ENCODE measurements at places on chromosomes 11 and 22. TPM values are rescaled to one million over a fixed set of nuclear protein-coding genes. Genes with fewer than 3 reads are reported as not detected.

DNA sequence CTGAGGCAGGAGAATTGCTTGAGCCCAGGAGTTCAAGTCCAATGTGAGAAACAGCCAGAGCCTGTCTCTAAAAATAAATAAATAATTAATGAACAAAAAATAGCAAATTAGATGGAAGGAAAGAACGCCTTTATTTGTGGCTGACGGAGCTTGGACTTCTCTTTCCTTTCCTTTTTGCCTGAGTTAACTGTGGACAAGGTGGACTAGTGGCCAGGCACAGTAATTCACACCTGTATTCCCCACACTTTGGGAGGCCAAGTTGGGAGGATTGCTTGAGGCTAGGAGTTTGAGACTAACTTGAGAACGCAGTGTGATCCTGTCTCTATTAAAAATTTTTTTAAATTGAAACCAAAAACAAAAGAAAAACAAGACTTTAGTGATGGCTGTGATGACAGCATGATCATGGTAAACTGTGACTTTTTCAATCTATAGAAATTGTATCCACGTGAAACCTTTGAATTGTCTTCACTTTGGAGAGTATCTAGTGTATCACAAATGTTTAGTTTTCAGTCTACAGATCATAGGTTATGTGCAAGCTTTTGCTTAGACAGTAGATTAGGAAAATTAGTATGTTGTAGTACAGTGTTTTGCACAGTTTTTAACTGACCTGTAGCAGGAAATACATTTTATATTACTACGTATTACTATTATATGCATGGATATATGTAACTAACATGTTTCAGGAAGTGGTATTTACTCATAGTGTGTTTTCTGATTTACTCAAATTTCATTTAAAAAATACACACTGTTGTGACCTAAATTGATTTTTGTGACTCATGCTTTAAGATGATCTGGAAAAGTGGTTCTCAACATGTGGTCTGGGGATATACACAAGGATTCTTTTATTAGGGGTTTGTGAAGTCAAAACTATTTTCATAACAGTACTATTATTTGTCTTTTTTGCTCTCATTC is 42.1 kb downstream of the KDM2A start:
- peaks cover 21% of the 10 kb centered on the region for H3K4me1 ChIP-seq
- H3K27ac ChIP-seq, result peak overlapping the region; percentile 18
- peaks cover 6% of the 10 kb centered on the region for H3K36me3 ChIP-seq
- DNase-seq, result no peak

DNA sequence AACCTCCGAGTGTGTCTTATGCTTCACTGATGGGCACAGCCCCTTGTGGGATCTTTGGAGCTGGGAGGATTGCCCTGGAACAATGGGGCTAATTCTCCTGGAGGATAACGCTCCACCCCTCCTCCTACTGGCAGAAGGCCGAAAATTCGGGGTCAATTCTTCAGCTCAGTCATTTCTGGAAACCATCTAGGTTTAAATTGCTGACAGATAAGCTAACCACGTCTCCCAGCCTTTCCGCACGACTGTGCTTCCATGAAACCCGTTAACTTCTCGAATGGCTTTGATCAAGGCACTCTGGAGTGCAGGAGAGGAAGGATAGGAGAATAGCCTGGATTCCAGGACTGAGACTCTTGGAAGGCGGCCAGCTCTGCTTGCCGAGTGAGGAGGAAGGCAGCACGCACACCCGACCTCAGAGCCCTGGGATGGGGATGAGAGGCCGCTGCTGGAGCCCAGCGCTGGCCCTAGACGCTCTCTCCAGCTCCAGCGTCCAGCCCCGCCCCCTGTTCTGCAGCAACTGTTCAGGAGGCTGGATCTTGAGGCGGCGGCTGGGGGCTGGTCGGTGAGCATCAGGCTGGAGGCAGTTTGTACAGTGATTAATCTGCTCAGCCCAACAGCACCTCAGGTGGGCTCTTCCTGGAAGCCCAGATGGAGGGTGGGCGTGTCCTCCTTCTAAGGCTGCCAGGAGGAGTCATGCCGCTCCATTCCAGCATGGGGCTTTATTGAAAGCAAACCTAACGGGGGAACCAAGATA is 176.7 kb upstream of the NCAM1 start:
- H3K27ac ChIP-seq, result no peak overlapping the region
- DNase-seq, result peak; percentile 58
- H3K27me3 ChIP-seq, result 0 out of 2 replicates have a peak, but pooled peaks cover 3% of the 10 kb centered on the region
- no peaks in the 10 kb centered on the region for H3K36me3 ChIP-seq
- 0 out of 2 replicates have a peak, but pooled peaks cover 4% of the 10 kb centered on the region for H3K4me1 ChIP-seq
- H3K4me3 ChIP-seq, result peak overlapping the region; percentile 1

NFAM1 gene
- total RNA-seq, result not detected

DNA sequence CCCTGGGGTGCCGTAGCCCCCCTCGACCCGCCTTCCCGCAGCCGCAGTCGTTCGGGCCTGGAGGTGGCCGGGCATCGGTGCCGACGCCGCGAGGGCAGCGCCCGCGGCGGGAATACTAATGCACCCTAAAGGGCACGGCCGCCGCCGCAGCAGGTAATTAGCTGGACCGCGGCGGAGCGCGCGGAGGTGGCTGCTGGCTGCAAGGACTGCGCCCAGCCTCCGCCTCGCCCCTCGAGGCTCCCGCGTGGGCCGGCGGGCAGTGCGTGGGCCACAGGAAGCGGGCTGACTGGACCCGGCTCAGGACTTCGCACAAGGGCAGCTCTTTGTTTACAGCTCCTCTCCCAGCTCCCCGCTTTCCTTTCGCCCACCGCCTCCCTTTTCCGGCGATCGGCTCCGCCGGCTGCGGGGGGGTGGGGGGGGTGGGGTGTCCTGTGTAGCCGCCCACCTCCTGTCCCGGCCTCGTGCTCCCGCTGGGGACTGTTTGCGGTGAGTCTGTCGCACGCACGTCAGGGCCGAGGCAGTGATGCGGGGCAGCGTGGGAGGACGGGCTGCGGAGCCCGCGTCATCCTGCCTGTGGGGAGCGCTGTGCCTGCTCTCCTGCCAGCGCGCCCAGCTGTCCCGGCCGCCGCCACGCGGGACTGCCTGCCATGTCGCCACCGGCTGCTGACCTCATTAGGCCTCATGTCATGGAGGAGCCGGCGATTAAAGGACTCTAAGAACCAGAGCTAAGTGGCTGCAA is 53.2 kb downstream of the GRIK4 start:
- DNase-seq, result no peak
- no peak overlapping the region for H3K27ac ChIP-seq
- H3K27me3 ChIP-seq, result 0 out of 2 replicates have a peak, but pooled peaks cover 2% of the 10 kb centered on the region
- no peak overlapping the region for H3K4me3 ChIP-seq

HEPHL1 gene
- not detected for total RNA-seq

IRF7 gene
- total RNA-seq, result 13.1 TPM

- no peaks in the 10 kb centered on the region for H3K4me1 ChIP-seq
- H3K36me3 ChIP-seq, result no peaks in the 10 kb centered on the region
- peak within 1 kb of the TSS; percentile 75 for H3K4me3 ChIP-seq
- H3K27ac ChIP-seq, result no peak within 1 kb of the TSS
- no peaks in the 10 kb centered on the region for H3K27me3 ChIP-seq
Measured at GRCh38 chr22:19291580-19292457, at the start of gene CLTCL1. Gene CLTCL1, minus strand, starts transcription at chr22:19291719. Its CDS starts 78 bp downstream, at chr22:19291641.

OR8D2 gene
- not detected for total RNA-seq

DNA sequence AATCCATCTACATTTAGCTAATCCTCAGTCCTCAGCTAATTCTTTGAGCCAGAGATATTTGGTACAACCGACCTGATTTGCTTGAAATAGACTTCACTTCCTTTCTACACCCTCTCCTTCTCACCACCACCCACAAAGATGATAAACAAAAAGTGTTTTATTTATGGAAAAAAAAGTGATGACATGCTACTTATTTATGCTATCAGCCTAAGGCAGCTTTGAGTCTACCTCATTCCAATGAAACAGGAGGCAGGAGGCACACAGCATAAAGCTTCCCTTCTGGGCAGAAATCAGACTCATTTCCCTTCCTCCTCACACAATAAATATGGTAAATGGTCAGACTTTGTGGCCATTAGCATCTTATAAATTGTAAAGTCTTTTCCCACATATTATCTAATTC is 325.7 kb downstream of the SOX6 start:
- no peaks in the 10 kb centered on the region for H3K27me3 ChIP-seq
- DNase-seq, result no peak
- H3K27ac ChIP-seq, result no peak overlapping the region
- no peaks in the 10 kb centered on the region for H3K36me3 ChIP-seq
- H3K4me3 ChIP-seq, result no peak overlapping the region
- H3K4me1 ChIP-seq, result no peaks in the 10 kb centered on the region

All from PC-9 (cell line).